ENCODE measurements at places on chromosomes 12 and 14. TPM values are rescaled to one million over a fixed set of nuclear protein-coding genes. Genes with fewer than 3 reads are reported as not detected.

DNA sequence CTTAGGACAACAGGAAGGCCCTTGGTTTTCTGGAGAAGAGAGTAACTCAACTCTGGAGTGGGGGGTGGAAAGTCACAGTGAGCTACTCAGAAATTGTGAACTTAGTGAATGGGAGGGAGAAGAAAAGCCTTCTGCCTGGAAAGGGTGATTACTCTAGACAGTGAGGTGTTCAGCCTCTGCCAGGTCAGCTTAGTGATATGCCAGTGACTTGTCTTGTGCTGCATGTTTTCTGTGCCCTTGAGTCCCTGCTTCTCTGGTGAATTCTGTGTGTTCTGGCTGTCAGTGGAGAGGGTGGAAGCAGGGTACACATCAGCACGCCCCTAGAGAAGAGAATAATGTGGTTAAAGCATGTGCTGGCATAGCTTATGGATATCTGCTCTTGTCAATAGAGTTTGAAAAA, 13.4 kb downstream of the ATP23 start:
- H3K4me1 ChIP-seq: no peaks in the 10 kb centered on the region
- H3K27ac ChIP-seq: no peak overlapping the region
- H3K27me3 ChIP-seq: no peaks in the 10 kb centered on the region

DNA sequence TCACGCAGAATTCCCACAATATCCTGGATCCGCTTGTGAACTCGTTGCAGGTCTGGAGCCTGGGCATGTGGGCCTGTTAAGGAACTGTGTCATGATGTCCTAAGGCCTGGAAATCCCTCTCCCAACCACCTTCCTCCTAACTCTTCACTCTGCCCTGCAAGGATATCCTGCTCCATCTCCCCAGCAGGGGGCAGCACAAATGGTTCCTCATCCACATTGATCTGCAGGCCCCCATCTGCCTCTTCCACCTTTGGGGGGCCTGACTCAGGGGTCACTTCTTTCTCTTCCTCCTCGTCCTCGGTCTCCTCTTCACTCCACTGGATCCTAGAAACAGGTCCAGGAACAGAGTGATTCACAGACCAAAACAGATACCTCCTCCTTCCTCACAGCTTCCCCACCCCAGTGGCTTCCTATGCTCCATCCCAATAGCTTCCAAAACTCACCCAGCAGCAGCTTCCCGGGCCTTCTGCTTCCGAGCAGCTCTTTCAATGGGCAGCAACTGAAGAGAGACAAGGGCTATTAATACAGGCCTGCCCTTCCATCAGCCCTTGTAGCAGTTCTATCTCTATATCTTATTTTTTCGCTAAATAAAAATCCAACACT, 4.5 kb downstream of the NOP2 start:
- no peaks in the 10 kb centered on the region for H3K27me3 ChIP-seq
- peaks cover 4% of the 10 kb centered on the region for H3K4me1 ChIP-seq
- H3K36me3 ChIP-seq: peaks cover 55% of the 10 kb centered on the region
- no peak overlapping the region for H3K27ac ChIP-seq
- DNase-seq: peak; percentile 89
- H3K4me3 ChIP-seq: no peak overlapping the region

- H3K27me3 ChIP-seq: no peaks in the 10 kb centered on the region
- H3K4me1 ChIP-seq: no peaks in the 10 kb centered on the region
- no peak overlapping the region for H3K4me3 ChIP-seq
- no peak overlapping the region for H3K27ac ChIP-seq
Observed at GRCh38 chr12:20339060-20339459, 29.3 kb upstream of the PDE3A start.

GCH1 gene
- 8.1 TPM for total RNA-seq

All from H1 (cell line).